Uterine smooth muscle cell (primary cell): ENCODE measurements at places on chromosomes 4 and X. TPM values are rescaled to one million over a fixed set of nuclear protein-coding genes. Genes with fewer than 3 reads are reported as not detected.

The TNIP3 gene
- total RNA-seq, result 0.25 and 0.77 TPM in 2 replicates

The CACNA1F gene
- under 0.01 TPM in 1 of 2 replicates, not detected in the other for total RNA-seq

The SERPINA7 gene
- total RNA-seq, result not detected in 2 replicates

The MFAP3L gene
- 0.55 and 2.6 TPM in 2 replicates for total RNA-seq

The TRIM75 gene
- not detected in 2 replicates for total RNA-seq

The PDZD11 gene
- 39.2 and 40.3 TPM in 2 replicates for total RNA-seq

The TENM3 gene
- total RNA-seq, result 5.8 and 7.0 TPM in 2 replicates

The KCNIP4 gene
- total RNA-seq, result not detected in 2 replicates

The FAM9B gene
- not detected in 2 replicates for total RNA-seq

The GPC3 gene
- not detected in 2 replicates for total RNA-seq

The SULT1E1 gene
- 0.33 and 0.50 TPM in 2 replicates for total RNA-seq

The NXF2B gene
- total RNA-seq, result not detected in 2 replicates

The LETM1 gene
- total RNA-seq, result 81.4 and 96.8 TPM in 2 replicates

The RS1 gene
- not detected in 2 replicates for total RNA-seq

The CENPVL2 gene
- total RNA-seq, result not detected in 2 replicates

The MAGEA8 gene
- not detected in 2 replicates for total RNA-seq

The COL25A1 gene
- total RNA-seq, result 0.11 and 1.6 TPM in 2 replicates

The PABPC4L gene
- 2.1 and 4.2 TPM in 2 replicates for total RNA-seq

The F8A2 gene
- not detected in 2 replicates for total RNA-seq

The TRPC5OS gene
- not detected in 2 replicates for total RNA-seq

The LEF1 gene
- total RNA-seq, result 0.25 and 0.33 TPM in 2 replicates

The MAGEB6B gene
- total RNA-seq, result 0.12 TPM in 1 of 2 replicates, not detected in the other

The NAP1L3 gene
- total RNA-seq, result 7.1 and 7.4 TPM in 2 replicates

The SPARCL1 gene
- total RNA-seq, result 0.22 and 2.1 TPM in 2 replicates

The NAA11 gene
- total RNA-seq, result not detected in 2 replicates

The SPANXB1 gene
- not detected in 2 replicates for total RNA-seq

The S100G gene
- not detected in 2 replicates for total RNA-seq

The MAGEC2 gene
- total RNA-seq, result not detected in 2 replicates

The GABRB1 gene
- total RNA-seq, result 0.55 TPM in 1 of 2 replicates, not detected in the other

The PRDM8 gene
- 7.4 and 10.1 TPM in 2 replicates for total RNA-seq

The CHRDL1 gene
- total RNA-seq, result 0.25 and 1.2 TPM in 2 replicates

The TBC1D8B gene
- 14.6 and 19.1 TPM in 2 replicates for total RNA-seq

The AFP gene
- 1.2 and 1.7 TPM in 2 replicates for total RNA-seq

The ARHGAP36 gene
- not detected in 2 replicates for total RNA-seq

The GRPEL1 gene
- total RNA-seq, result 30.0 and 36.7 TPM in 2 replicates

The RGN gene
- total RNA-seq, result 2.9 and 6.7 TPM in 2 replicates

The SPON2 gene
- total RNA-seq, result 216 and 281 TPM in 2 replicates
